ENCODE measurements at places on chromosomes 12 and 14. TPM values are rescaled to one million over a fixed set of nuclear protein-coding genes. Genes with fewer than 3 reads are reported as not detected.

Gene LRCOL1
- total RNA-seq, result not detected

Gene GRIN2B
- 0.29 TPM for total RNA-seq

DNA sequence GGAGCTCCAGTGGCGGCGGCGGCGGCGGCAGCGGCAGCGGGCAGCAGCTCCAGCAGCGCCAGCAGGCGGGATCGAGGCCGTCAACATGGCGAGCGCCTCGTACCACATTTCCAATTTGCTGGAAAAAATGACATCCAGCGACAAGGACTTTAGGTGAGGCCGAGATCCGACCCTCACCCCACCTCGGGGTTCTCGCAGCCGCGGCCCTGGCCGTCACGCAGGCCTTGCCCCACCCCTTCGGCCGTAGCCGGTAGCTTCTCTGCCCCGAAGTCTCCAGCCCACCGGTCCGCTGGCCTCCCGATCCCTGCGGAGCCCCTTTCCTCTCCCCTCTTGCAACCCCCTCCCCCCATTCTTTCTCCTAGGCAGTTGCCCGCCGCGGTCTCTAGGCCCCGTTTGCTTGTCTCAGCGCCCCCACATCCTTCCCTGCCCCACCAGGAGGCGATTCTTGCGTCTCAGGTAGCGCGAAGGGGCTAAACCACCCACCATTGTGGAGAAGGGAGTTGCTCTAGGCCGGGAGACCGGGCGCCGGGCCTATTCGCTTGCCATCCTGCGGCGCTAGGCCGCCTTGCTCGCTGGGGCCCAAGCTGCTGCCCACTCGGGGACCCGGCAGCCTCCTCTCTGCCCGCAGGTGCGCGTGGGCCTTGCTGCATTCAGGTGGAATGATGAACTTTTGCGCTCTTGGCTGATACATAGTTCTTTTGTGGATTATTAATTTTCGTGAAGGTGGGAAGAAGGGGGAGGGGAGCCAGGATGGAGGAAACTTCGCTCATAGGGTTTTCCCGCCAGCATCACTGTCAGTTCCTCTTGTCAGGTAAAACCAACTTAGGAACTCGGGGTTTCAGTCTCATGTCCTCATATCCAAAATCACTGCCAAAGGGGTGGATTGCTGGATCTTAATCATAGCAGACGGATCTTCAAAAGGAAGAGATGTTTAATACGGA lies 745 bp downstream of the CAND1 start:
- peak; percentile 48 for DNase-seq

DNA sequence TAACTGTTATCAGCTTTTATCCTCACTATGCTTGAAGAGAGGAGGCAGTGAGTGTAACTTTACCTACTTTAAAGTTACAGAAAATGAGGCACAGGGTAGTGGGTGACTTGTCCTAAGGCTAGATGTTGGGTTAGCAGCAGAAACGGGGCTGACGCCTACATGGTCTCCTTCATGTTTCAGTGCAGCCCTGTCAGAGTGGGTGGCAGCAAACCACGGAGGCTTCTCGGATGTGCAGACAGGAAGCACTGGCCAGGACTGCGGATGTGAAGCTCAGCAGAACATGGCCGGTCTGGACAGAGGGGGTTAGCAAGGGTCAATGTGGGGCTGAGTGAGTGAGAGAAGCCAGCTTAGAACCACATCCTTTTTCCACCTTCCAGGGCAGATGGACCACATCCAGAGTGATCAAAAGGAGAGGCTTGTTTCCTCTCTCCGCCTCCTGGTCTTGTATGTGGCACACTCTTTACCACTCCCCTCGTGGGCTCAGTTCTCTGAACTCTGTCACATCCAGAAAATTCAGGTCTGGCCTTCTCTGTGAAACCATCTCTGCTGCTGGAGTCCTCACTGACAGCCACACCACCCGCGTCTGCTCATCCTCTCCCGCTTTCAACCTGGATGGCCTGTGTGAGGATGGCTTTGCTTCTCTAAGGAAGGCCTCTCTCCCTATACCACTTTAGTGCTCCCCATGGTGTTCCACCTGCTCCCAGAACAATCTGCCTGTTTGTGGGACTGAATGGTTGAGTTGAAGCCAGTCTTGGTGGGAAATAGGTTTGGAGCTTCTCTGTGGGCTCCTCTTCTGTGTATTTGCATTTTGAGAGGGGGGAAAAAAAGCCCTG lies 14.1 kb downstream of the SUSD6 start:
- peak; percentile 71 for DNase-seq

- no peak for DNase-seq
These were observed 20.3 kb downstream of the KDM2B start for GRCh38 chr12:121560392-121561008.
